Activated naive CD8-positive, alpha-beta T cell treated with anti-CD3 and anti-CD28 coated beads, Interleukin-2, amount 10 ng/mL, durations not matched to agents 7 days and 5 days (primary cell): ENCODE measurements at places on chromosomes 7 and 10. TPM values are rescaled to one million over a fixed set of nuclear protein-coding genes. Genes with fewer than 3 reads are reported as not detected.
A peak's percentile ranks its signal among the peaks of the same experiment; 100 is the strongest.

GRCh38 chr10:15764892-15765454, 45.3 kb upstream of the ITGA8 start:
- no peak overlapping the region for H3K4me3 ChIP-seq
- no peak overlapping the region for H3K27ac ChIP-seq
- H3K36me3 ChIP-seq = peaks cover 7% of the 10 kb centered on the region
- DNase-seq = no peak
- no peaks in the 10 kb centered on the region for H3K27me3 ChIP-seq
- no peaks in the 10 kb centered on the region for H3K4me1 ChIP-seq

The HTRA1 gene
- not detected for total RNA-seq

The VIM gene
- total RNA-seq = 1,738 TPM

The INA gene
- not detected for total RNA-seq

The POM121 gene
- 60.9 TPM for total RNA-seq

The SGCE gene
- total RNA-seq = 1.9 TPM

The DKK1 gene
- total RNA-seq = not detected

DNA sequence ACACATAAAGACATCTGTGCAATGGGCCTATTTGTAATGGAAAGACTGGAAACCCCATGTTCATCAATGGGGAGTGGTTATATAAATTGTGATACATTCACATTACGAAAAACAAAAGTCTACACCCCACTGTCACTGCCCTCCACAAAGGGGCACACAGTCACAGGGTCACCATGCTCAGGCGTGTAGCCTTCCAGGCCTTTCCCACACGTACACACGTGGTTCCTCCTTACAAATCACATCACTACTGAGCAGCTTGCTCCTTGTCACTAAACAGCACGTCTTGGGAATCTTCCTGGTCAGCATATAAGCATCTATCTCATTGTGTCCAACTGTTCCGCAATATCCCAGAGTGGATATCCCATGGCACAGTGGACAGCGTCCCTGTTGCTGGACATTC, 163.1 kb downstream of the SLIT1 start:
- peaks cover 4% of the 10 kb centered on the region for H3K4me1 ChIP-seq
- DNase-seq = peak; percentile 6
- H3K36me3 ChIP-seq = no peaks in the 10 kb centered on the region
- H3K27ac ChIP-seq = no peak overlapping the region

DNA sequence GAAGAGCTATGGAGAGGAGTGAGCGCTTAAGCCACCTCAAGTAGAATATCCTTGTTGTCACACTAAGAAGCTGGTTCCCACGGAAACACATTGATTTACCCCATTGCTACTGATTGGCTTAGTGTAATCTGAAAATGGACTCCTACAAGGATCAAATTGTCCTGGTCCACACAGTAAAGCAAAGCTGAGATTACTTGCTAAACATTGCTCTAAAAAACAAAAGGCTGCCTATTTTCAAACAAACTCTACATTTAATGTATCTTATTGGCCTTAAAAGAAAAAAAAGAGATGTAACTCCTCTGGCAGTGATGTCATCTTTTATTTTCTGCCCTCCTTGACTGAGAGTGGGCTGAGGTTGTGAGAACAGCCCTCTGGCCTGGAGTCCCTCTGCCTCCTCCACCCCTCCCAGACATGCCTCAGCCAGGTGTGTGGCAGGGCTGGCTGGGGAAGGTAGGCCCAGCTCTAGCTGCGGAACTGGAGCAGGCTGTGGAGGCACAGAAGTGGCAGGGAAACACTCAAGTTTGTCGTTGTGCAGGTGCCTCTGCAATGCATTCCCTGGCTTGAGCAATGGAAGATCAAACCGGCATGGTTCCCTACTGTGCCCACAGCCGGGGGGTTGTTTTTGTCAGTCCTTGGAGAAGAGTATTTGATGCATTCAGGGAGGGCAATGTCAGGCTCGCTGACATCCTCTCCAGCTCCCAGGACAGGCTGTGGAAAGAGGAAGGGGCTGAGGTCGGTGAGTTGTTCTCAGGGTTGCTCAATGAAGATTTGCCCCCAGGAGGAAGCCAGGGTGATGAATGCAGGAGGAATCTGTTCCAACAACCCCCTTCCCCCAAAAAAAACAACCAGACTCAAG, 9.1 kb downstream of the KLF6 start:
- no peak overlapping the region for H3K4me3 ChIP-seq
- H3K27me3 ChIP-seq = no peaks in the 10 kb centered on the region
- H3K4me1 ChIP-seq = peaks cover 40% of the 10 kb centered on the region
- H3K36me3 ChIP-seq = peaks cover 49% of the 10 kb centered on the region
- H3K27ac ChIP-seq = peak overlapping the region; percentile 62
- DNase-seq = no peak

DNA sequence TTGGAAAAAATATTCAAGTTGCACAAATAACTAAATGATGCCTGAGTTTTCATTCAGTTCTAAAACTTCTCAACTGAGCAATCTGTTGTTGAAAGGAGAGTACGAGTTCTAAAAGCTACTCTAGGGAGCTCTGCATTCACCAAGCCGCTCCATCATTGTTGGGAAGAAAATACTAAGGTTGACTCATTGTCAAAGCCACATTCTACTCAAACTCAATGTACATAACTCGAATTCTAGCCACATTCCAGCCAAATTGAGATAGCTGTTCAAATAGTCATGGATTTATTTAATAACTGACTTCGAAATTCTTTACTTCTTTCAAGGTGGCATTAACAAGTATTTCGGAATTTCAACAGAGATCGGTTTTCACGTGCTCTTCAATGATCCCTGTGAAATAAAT, 63.4 kb downstream of the KIAA1217 start:
- no peak for DNase-seq
- H3K36me3 ChIP-seq = no peaks in the 10 kb centered on the region
- H3K27me3 ChIP-seq = no peaks in the 10 kb centered on the region
- H3K27ac ChIP-seq = no peak overlapping the region

The DENND2A gene
- not detected for total RNA-seq

GRCh38 chr7:132276976-132277725, 299.1 kb downstream of the PLXNA4 start:
- no peak overlapping the region for H3K4me3 ChIP-seq
- no peak for DNase-seq
- H3K27ac ChIP-seq = no peak overlapping the region
- peaks cover 12% of the 10 kb centered on the region for H3K27me3 ChIP-seq
- H3K36me3 ChIP-seq = no peaks in the 10 kb centered on the region

The NAT16 gene
- not detected for total RNA-seq

DNA sequence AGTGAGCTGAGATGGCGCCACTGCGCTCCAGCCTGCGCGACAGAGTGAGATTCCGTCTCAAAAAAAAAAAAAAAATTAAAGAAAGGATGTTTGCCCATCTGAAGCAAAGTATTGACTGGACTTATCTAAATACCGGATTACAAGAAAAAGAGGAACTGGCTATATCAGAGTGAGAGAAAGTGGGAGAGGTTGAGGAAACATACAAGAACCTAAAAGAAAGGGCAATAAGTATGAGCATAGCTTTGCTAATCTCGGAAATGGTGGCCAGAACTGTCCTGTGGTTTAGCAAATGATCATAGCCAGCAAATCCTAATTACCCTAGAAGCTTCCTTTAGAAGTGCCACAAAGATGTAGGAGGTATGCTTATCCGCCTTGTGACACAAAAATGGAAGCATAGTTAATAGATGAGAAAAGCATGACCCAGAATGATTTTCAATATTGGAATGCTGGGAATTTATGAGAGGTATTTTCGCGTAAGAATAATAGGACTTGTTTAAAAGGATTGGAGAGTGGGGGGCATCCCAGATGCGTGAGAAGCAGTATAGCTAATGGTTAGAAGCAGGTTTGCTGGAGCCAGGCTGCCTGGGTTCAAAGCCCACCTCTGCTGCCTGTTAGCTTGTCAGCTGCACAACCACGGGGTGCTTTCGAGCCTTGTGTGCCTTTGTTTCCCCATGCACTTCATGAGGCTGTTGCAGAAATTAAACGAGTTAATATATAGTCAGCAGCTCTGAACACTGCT, 1.2 kb upstream of the GTPBP4 start:
- DNase-seq = no peak
- peak overlapping the region; percentile 96 for H3K4me3 ChIP-seq
- peaks cover 24% of the 10 kb centered on the region for H3K4me1 ChIP-seq
- peaks cover 8% of the 10 kb centered on the region for H3K36me3 ChIP-seq
- H3K27ac ChIP-seq = peak overlapping the region; percentile 95

The ATE1 gene
- 21.9 TPM for total RNA-seq

GRCh38 chr10:92690211-92690914, 608 bp downstream of the HHEX start:
- peak overlapping the region; percentile 65 for H3K4me3 ChIP-seq
- peaks cover 85% of the 10 kb centered on the region for H3K27me3 ChIP-seq
- H3K36me3 ChIP-seq = no peaks in the 10 kb centered on the region
- DNase-seq = peak; percentile 76
- H3K4me1 ChIP-seq = peaks cover 14% of the 10 kb centered on the region
- H3K27ac ChIP-seq = no peak overlapping the region

DNA sequence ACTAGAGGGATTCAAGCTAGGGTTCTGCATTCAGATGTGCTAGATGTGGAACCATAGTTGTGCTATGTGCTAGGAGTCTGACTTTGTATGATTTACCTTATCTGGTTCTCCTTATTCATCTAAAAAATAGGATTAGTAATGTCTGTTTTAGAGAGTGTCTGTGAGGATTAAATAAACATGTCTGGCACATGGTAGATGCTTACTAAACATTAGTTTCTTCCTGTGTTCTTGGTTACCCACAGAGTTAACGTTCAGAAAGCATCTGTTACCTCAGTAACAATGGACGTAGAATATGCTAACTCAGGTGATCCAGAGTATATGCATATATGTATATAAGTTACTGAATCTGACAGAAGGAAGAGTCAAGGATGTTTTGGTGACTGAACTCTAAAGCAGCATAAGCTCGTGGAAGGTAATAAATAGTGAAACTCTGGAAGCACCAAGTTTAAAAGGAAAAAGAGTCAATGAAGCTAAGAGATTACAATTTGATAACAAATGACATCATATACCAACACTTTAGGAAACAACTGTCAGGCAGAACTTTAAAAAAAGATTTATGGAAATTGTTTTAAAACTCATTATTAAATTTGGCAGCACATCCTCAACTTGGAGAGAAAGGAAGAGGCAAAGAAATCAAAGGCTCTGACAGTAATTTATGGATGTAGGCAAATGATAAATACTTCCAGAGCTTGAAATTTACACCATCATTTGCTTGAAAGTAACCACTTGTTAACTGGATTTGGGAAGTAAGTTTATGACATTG, 127.0 kb downstream of the CCNY start:
- DNase-seq = no peak
- H3K27me3 ChIP-seq = no peaks in the 10 kb centered on the region
- peak overlapping the region; percentile 45 for H3K4me3 ChIP-seq
- peaks cover 9% of the 10 kb centered on the region for H3K36me3 ChIP-seq
- H3K27ac ChIP-seq = peak overlapping the region; percentile 73
- peaks cover 47% of the 10 kb centered on the region for H3K4me1 ChIP-seq

- H3K4me3 ChIP-seq = no peak overlapping the region
- peak overlapping the region; percentile 81 for H3K27ac ChIP-seq
- peaks cover 34% of the 10 kb centered on the region for H3K36me3 ChIP-seq
- H3K27me3 ChIP-seq = no peaks in the 10 kb centered on the region
- peaks cover 30% of the 10 kb centered on the region for H3K4me1 ChIP-seq
These were observed 159.0 kb downstream of the SFMBT2 start for GRCh38 chr10:7251696-7252465.

- DNase-seq = no peak
- H3K27me3 ChIP-seq = peaks cover 4% of the 10 kb centered on the region
- no peak overlapping the region for H3K4me3 ChIP-seq
- no peaks in the 10 kb centered on the region for H3K4me1 ChIP-seq
These were observed 60.5 kb upstream of the OPALIN start for GRCh38 chr10:96419351-96419750.

- no peaks in the 10 kb centered on the region for H3K4me1 ChIP-seq
- DNase-seq = no peak
- H3K36me3 ChIP-seq = no peaks in the 10 kb centered on the region
- H3K4me3 ChIP-seq = no peak overlapping the region
These were observed 109.1 kb downstream of the CPED1 start for GRCh38 chr7:121097577-121097976.

DNA sequence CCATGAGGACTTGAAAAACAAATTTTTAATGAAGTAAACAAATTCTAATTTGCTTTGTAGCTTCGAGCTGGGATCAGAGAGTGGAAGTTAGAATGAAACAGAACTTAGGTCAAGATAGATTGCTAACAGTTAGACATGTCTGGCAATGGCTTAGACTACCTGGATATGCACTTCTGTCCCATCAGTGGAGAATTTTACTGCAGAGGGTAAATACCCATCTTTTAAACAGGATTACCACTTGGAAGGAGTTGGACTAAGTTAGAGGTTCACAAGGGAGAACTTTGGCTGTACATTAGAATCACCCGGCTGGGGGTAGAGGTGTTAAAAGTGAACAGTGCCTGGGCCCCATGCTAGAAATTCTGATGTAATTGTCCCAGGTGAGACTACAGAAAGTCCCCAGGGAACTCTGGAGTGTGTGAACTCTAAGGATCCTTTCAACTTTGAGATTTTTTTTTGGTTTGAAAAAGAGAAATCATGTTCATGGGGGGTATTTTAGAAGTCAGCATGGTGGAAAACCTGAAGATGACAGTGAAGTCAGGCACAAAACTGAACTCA, 35.5 kb downstream of the ENTPD1 start:
- peaks cover 22% of the 10 kb centered on the region for H3K36me3 ChIP-seq
- peaks cover 2% of the 10 kb centered on the region for H3K27me3 ChIP-seq
- H3K4me1 ChIP-seq = peaks cover 57% of the 10 kb centered on the region
- DNase-seq = no peak
- peak overlapping the region; percentile 77 for H3K27ac ChIP-seq

The ELMO1 gene
- 73.4 TPM for total RNA-seq

The C10orf53 gene
- not detected for total RNA-seq

DNA sequence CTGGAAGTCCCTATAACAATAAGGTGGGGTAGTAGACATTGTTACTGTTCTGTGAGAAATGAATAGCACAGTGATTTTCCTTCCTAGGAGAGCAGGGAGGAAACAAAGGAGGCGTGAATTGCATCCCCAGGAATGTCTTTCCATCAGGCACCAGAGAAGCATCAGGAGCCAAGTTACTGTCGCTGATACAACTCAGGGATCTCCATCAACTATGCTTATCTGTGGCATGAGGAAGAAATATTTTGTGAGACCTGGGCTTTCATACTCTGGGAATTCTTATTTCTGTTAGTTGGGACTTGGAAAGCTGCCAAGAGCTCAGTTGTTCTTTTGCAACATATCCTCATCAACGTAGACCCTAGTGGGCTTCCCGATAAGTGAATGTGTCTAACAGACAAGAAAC, 622.3 kb downstream of the SUGCT start:
- peaks cover 12% of the 10 kb centered on the region for H3K4me1 ChIP-seq
- peaks cover 1% of the 10 kb centered on the region for H3K27me3 ChIP-seq
- H3K36me3 ChIP-seq = no peaks in the 10 kb centered on the region
- no peak for DNase-seq

The CYP26C1 gene
- 0.17 TPM for total RNA-seq

The MEIG1 gene
- total RNA-seq = 0.78 TPM
